Mesenchymal stem cell (in vitro differentiated cells and primary cell): ENCODE measurements at places on chromosomes 1 and 21.

- H3K4me3 ChIP-seq = no peak overlapping the region
- H3K27me3 ChIP-seq = no peaks in the 10 kb centered on the region
- peak; percentile 2 for DNase-seq
- H3K27ac ChIP-seq = no peak overlapping the region
These were observed 46.4 kb upstream of the SOD1 start for GRCh38 chr21:31612894-31613785.

DNA sequence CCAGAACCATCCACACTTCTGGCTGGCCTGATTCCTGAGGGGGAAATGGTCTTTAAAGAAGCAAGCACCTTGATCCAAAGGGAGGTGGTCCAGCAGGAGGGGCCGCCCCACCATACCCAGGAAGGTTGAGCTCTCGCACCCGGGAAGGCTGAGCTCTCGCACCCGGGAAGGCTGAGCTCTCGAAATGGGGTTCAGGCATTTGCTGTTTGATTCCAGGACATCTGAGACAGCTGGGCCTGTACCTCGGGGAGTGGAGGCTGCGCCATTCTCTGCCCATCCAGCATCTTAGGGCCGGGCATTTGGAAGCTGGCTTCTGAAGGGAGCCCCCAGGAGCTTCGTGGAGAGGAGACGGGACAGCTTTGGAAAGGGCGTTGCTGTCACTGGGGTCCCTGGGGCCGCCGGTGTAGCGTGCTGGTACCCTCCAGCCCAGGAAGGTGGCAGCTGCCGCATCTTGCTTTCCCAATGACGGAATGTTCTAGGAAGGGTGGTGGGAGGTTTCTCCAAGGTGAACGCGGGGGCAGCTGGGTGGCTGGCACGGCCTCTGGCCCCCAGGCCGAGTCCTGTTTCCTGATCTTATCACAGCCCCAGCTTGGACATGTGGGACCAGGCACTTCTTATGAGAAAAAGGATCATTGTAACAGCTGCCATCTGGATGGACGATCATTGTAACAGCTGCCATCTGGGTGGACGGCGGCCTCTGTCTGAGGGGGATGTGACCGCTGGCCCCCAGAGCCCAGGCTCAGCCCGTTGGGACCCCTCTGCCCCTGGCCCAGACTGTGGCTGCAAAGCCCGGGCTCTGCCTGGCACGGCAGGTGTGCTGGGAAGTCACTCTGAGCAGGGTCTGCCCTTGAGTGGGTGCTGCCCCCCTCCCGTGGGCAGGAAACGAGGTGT, 61.6 kb downstream of the COL18A1 start:
- H3K36me3 ChIP-seq = peaks cover 7% of the 10 kb centered on the region
- DNase-seq = no peak
- H3K27me3 ChIP-seq = no peaks in the 10 kb centered on the region
- H3K4me1 ChIP-seq = peaks cover 49% of the 10 kb centered on the region

GRCh38 chr1:29389533-29390041, 153.3 kb downstream of the PTPRU start:
- no peaks in the 10 kb centered on the region for H3K4me1 ChIP-seq
- H3K27me3 ChIP-seq = peaks cover 21% of the 10 kb centered on the region
- H3K4me3 ChIP-seq = no peak overlapping the region
- H3K27ac ChIP-seq = no peak overlapping the region

GRCh38 chr1:159554261-159554660, 18.5 kb upstream of the OR10J5 start:
- no peaks in the 10 kb centered on the region for H3K27me3 ChIP-seq
- no peak for DNase-seq
- no peak overlapping the region for H3K27ac ChIP-seq
- no peaks in the 10 kb centered on the region for H3K4me1 ChIP-seq
- H3K36me3 ChIP-seq = no peaks in the 10 kb centered on the region

DNA sequence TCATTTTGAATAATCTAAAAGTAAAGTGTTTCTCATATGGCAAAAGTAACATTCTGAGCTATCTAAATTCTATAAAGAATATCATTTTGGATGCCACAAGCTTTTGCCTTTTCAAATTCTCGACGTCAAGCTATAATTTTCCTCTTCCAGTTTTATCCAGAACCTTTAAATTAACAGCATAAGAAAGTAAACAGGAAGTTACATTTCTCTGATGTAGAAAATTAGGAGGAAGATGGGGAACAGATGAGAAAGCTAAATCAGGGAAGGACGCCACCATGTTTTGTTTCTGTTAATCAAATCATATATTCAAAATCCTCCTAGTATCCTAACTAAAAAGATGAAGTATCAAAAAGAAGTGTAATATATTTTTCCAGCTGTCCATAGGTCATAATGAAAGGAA, 8.8 kb upstream of the CAMSAP2 start:
- H3K27ac ChIP-seq = no peak overlapping the region
- no peaks in the 10 kb centered on the region for H3K27me3 ChIP-seq

DNA sequence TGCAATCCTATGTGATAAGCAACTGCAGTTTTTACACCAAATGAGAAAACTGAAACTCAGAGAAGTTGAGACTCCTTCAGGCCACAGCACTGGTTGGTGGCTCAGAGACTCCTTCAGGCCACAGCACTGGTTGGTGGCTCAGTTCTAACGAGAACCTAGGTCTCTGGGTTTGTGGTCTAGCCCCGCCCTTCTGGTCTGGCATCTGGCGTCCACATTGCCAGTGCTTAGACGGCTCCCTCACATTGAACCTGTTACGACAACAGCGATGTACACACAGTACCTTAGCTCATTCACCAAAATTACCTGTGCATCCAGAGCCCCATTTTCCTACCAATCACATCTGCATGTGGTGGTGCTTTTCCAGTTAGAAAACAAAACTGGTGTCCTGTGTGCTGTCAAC, 66.1 kb downstream of the NID1 start:
- no peak overlapping the region for H3K27ac ChIP-seq
- no peak for DNase-seq
- no peak overlapping the region for H3K4me3 ChIP-seq
- H3K36me3 ChIP-seq = no peaks in the 10 kb centered on the region
- no peaks in the 10 kb centered on the region for H3K4me1 ChIP-seq

- H3K4me1 ChIP-seq = peaks cover 2% of the 10 kb centered on the region
- no peak for DNase-seq
- no peaks in the 10 kb centered on the region for H3K27me3 ChIP-seq
- peaks cover 41% of the 10 kb centered on the region for H3K36me3 ChIP-seq
- H3K4me3 ChIP-seq = no peak overlapping the region
These were observed 12.8 kb downstream of the OTUD7B start for GRCh38 chr1:149997585-149998262.

DNA sequence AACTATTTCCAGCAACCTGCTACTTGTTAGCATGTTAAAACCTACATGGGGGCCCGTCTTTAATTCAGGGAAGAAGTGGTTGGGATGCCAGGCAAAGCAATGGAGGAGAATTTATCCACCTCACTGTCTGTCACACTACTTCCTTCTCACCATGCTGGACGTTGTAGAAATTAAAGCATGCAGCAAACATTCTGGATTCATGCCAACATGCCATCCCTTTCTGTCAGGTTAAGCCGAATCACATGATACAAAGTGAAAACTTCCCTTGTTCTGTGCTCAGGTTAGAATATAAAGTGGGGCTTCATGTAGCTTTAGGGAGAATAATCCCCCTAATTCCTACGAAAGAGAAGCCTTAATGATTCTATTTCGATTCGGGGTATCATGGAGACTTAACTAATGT, 95.5 kb downstream of the ERG start:
- H3K36me3 ChIP-seq = no peaks in the 10 kb centered on the region
- H3K27me3 ChIP-seq = no peaks in the 10 kb centered on the region
- no peak for DNase-seq
- H3K27ac ChIP-seq = no peak overlapping the region

- peak; percentile 25 for DNase-seq
- H3K27me3 ChIP-seq = no peaks in the 10 kb centered on the region
- no peaks in the 10 kb centered on the region for H3K36me3 ChIP-seq
- no peak overlapping the region for H3K27ac ChIP-seq
- H3K4me3 ChIP-seq = no peak overlapping the region
- H3K4me1 ChIP-seq = peaks cover 14% of the 10 kb centered on the region
These were observed 90.2 kb upstream of the LPGAT1 start for GRCh38 chr1:211920602-211921226.

DNA sequence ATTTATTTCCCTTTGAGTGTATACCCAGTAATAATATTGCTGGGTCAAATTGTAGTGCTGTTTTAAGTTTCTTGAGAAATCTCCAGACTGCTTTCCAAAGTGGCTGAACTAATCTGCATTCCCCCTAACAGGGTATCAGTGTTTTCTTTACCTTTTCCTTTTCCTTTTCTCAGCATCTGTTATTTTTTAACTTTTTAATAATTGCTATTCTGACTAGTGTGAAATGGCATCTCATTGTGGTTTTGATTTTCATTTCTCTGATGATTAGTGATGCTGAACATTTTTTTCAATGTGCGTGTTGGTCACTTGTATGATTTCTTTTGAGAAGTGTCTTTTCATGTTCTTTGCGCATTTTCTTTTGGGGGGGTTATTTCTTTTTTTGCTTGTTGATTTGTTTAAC, 374.9 kb upstream of the BRINP3 start:
- H3K27ac ChIP-seq = peak overlapping the region; percentile 50
- H3K4me3 ChIP-seq = no peak overlapping the region
- no peaks in the 10 kb centered on the region for H3K36me3 ChIP-seq
- no peaks in the 10 kb centered on the region for H3K27me3 ChIP-seq
- no peak for DNase-seq
- no peaks in the 10 kb centered on the region for H3K4me1 ChIP-seq

DNA sequence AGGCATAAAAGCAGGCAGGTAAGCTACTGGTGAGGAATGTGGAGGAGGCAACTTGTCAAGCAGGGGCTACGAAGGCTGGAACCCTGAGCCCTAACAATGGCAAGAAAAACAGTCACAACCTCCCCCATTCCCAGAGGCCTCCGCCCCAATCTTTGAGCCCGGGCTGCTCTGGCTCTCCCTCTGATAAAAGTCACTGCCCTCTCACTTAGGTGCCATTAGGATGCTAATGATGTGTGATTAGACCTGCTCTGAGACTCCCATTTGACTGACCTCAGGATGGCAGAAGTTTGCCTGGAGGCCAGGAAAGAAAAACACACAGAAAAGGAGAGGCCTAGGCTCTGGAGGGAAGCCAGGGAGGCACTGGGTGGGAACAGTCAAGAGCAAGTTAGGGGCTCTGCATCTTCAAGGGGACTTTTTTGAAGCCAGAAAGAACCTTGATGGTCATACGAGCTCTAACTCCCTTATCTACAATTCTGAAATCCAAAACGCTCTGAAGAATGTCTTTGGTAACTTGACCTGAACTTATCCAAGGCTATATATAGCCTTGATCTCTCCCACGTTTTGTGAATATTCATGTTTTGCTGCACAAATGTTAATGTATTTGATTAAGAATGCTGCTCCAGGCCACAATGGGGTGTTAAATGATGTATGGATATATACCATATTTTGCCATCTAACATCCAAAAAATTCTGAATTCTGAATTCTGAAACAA, 98.9 kb downstream of the TRABD2B start:
- H3K4me1 ChIP-seq = peaks cover 2% of the 10 kb centered on the region
- no peaks in the 10 kb centered on the region for H3K27me3 ChIP-seq
- no peak for DNase-seq
- no peak overlapping the region for H3K27ac ChIP-seq
- no peaks in the 10 kb centered on the region for H3K36me3 ChIP-seq

DNA sequence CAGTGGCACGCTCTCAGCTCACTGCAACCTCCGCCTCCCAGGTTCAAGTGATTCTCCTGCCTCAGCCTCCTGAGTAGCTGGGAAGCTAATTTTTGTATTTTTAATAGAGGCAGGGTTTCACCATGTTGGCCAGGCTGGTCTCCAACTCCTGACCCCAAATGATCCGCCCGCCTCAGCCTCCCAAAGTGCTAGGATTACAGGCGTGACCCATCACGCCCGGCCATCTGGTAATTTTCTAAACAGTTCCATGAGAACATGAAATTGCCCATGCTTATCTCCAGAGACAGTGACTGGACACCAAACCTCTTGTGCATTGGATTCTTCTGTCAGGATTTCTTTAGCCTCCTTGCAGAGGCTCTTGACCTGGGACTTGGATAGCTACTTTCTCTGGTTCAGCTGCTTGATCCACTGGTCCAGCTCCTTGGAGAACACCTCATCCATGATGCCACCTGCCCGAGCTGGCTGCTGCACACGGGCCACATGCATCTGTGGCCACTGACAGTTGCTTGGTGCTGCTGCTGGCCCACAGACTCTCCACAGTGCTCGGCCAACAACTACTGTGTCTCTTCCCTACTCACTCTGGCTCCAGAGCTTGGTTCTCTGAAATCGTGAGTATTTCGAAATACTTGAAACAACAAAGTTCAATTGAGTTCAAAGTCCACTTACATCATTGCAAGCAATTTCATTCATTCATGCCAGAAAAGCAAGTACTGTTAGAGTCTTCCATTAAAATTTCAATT, 40.0 kb upstream of the CTPS1 start:
- H3K36me3 ChIP-seq = no peaks in the 10 kb centered on the region
- no peaks in the 10 kb centered on the region for H3K27me3 ChIP-seq
- H3K27ac ChIP-seq = no peak overlapping the region

- H3K4me3 ChIP-seq = no peak overlapping the region
- no peak for DNase-seq
- no peaks in the 10 kb centered on the region for H3K27me3 ChIP-seq
- peaks cover 22% of the 10 kb centered on the region for H3K36me3 ChIP-seq
These were observed 1.4 kb downstream of the PFKFB2 start for GRCh38 chr1:207054491-207054890.

DNA sequence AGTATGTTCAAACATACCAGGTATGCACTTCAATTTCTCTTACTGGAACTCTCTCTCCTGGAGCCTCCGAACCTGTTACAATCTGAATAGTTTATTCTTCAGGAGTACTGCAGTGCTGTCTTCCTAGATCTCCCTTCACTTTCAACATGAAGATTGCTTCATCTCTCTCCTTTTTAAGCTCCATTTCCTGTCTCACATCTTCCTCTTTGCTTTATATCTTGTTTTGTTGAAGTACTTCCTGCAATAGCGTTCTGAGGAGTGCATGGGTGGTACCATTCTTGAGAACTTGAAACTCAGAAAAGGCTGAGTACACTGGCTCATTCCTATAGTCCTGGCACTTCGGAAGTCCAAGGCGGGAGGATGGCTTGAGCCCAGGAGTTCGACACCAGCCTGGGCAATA, 15.7 kb upstream of the C1orf146 start:
- H3K36me3 ChIP-seq = no peaks in the 10 kb centered on the region
- no peaks in the 10 kb centered on the region for H3K27me3 ChIP-seq
- H3K27ac ChIP-seq = no peak overlapping the region
- no peak overlapping the region for H3K4me3 ChIP-seq
- DNase-seq = no peak

DNA sequence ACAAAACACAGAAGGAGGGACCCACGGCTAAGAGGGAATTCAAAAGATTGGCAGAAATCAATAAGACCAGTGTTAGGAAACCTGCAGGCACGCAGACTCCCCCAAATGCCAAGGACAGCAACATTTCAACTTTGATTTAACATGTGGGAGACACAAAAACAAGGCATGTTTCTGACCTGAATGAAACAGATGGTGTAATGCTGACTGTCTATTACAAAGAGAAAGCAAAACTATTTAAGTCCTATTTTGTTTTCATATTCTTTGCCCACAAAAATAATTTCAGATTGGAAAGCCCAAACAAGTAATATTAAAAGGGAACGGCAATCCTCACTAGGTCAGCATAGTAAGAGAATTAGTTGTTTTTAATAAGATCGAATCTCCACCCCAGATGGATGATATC, 107.9 kb downstream of the S1PR1 start:
- peaks cover 5% of the 10 kb centered on the region for H3K27me3 ChIP-seq
- no peaks in the 10 kb centered on the region for H3K36me3 ChIP-seq
- H3K4me1 ChIP-seq = no peaks in the 10 kb centered on the region
- H3K27ac ChIP-seq = no peak overlapping the region

- peaks cover 11% of the 10 kb centered on the region for H3K4me1 ChIP-seq
- peak; percentile 86 for DNase-seq
- no peaks in the 10 kb centered on the region for H3K36me3 ChIP-seq
- H3K4me3 ChIP-seq = no peak overlapping the region
- no peaks in the 10 kb centered on the region for H3K27me3 ChIP-seq
These were observed 664.4 kb downstream of the MATN1 start for GRCh38 chr1:30058970-30059369.
